Esophagus muscularis mucosa (tissue), 4 donors: ENCODE measurements at places on chromosomes 11 and 22. TPM values are rescaled to one million over a fixed set of nuclear protein-coding genes. Genes with fewer than 3 reads are reported as not detected.

- no peak for DNase-seq
Observed at GRCh38 chr11:94400839-94401772, at the start of gene GPR83. TSS of gene GPR83 (minus strand) at chr11:94401419. CDS start at chr11:94401247, 172 bp downstream.

DNA sequence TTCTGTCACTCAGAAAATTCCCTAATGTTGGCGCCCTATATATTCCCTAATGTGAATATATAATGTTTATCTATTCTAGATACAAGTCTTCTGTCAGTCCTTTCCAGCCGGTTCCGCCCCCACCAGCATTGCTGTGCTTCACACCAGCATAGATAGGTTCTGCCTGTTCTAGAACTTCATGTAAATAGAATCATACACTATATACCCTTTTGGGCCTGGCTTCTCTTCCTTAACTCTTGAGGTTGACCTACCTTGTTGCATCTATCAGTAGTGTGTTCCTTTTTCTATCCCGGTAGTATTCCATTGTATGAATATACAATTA lies 34.6 kb downstream of the OTOG start:
- no peak for DNase-seq

DNA sequence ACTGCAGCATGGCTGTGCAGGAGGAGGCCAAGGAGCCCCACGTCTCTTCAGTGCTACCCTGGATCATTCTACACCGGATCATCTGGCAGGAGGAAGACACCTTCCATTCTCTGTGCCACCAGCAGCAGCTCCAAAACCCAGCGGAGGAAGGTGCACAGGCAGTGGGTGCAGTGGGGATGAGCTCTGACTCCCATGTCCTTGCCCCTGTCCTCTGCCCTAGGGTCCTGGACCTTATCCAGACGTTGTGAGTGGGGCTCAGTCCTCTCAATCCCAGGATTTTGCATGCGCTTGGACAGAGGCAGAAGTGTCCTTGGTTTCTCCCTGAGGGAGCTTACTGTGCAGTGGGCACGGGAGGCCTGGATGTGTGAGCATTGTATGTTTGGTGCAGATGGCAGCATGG lies 61.3 kb downstream of the CABIN1 start:
- DNase-seq: no peak

GRCh38 chr11:14114786-14115185 lies 152.3 kb downstream of the SPON1 start:
- no peak for DNase-seq

DNA sequence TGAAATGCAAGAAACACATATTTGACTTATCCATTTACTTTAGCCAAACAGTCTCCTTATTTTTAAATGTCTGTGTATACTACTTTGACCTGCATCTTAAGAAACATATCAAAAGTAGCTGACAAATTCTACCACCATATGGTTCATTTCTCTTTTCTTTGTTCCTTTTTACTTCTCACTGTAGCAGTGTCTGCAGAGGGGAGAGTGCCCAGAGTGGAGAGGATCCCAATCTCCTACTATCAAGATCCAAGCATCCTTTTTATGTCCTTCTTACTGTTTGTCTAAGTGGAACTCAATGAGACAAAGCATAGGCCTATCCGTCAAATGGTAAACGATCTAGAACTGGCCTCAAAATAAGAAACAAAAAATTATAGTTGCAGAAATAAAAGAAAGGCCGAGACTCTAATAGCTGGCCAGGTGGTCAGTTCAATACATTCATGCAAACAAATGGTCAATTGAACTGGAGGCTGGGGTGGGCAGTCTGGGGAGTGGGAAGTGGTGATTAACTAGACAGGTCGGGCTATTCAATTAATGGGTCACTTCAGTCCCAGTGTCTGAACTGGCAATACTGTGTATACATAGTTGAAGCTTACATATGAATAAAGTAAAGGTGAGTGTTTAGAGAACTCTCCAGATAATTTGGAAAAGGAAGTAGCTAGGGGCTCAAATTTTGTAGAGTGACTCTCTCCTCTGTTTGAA lies 149.1 kb downstream of the MAML2 start:
- DNase-seq: no peak

DNA sequence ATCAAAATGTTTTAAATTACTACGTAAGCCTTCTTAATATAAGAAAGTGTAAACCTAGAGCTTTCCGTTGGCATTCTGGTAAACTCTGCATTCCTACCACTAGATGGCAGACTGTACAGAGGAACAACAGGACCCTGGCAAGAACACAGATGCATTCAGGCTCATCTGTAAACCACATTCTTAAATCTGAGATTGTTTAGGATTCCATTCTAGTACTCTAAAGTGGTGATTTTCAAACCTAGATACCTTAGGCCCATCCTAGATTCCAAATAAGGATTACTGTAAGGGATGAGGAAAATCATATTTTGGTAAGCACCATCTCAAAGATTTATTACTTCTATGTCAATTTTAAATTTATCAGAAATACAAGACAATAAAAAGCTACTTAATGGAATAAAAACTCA lies 26.9 kb downstream of the PICALM start:
- DNase-seq: no peak

GRCh38 chr11:108697872-108698473 lies 33.1 kb downstream of the DDX10 start:
- DNase-seq: no peak

GRCh38 chr22:50136581-50137015 lies 33.9 kb upstream of the PANX2 start:
- no peak for DNase-seq

DNA sequence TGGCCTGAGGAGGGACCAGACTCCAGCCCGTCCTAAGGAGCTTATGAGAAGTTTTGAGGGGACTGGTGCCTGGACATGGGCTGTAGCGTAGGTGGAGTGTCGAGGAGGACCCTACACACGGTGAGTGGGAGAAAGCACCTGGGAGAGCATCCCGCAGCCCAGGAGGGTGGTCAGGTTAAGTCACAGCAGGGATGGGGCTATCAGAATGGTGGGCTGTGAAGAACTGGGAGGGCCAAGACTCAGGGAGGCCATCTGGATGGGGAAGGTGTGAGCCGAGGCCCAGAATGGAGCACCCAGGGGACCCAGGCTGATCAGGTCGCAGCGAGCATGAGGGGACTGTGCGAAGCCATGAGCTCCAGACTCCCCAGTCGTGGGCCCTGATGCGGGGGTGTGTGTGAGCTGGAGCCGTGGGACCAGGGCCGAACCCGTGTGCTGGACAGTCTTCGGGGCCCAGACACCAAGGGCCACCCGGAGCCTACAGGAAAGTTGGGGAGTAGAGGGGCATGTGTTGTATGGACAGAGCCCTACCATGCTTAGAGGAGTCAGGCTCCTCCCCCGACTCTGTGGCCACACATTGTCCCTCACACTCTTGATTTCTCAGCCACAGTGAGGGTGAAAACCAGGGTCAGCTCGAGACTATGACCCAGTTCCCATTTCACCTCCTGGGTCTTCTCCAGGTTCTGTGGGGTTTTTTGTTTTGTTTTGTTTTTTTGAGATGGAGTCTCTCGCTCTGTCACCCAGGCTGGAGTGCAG lies 54.3 kb downstream of the BCR start:
- no peak for DNase-seq

DNA sequence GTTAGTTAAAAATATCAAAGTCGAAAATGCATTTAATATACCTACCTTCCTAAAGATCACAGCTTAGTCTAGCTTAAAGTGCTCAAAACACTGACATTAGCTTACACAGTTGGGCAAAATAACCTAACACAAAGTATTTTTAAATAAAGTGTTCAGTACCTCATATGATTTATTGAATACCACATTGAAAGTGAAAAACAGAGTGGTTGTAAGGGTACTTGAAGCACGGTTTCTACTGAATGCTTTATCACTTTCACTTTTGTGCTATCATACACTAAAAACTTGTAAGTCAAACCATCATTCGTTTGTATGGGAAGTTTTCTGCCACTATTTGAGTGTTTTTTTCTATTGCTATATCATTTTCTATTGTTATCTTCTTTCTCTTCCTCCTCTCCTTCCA lies 36.6 kb downstream of the ZBTB44 start:
- DNase-seq: no peak

GRCh38 chr22:17792299-17792698 lies 18.0 kb upstream of the BID start:
- DNase-seq: no peak

- DNase-seq: no peak
Observed at GRCh38 chr22:46052801-46053562, 76.0 kb upstream of the WNT7B start.

Gene OR8G5
- not detected for total RNA-seq

Gene TESMIN
- 2.5 TPM for total RNA-seq

Gene OR5D18
- total RNA-seq: not detected

Gene OR4A16
- total RNA-seq: not detected

Gene TMEM191C
- total RNA-seq: 5.1 TPM

Gene RIC8A
- 135 TPM for total RNA-seq

Gene ZP1
- total RNA-seq: not detected
